ENCODE measurements at places on chromosomes 11 and 22.

GRCh38 chr22:24414523-24414922 is 12.9 kb upstream of the ADORA2A start:
- no peak for DNase-seq

- DNase-seq, result peak; percentile 42
These were observed 16.1 kb downstream of the NCAPD3 start for GRCh38 chr11:134207538-134208239.

DNA sequence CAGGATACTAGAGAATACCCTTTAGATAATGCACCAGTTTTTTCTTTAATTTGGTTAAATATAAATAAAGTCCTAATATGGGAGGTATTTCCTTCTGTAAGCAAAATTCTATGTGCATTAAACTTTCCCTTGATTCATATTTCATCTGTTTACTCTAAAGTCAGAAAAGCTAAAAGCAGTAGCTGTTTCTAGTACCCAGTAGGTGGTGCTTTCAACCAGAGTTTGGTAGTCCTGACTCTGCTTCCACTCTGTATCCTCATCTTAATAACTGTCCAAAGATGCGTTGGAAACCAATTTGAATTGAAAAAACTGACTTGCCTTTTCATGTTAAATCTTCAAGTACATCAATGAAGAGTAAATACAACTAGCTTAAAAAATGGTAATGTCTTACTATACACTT is 1065.2 kb downstream of the JRKL start:
- DNase-seq, result no peak

DNA sequence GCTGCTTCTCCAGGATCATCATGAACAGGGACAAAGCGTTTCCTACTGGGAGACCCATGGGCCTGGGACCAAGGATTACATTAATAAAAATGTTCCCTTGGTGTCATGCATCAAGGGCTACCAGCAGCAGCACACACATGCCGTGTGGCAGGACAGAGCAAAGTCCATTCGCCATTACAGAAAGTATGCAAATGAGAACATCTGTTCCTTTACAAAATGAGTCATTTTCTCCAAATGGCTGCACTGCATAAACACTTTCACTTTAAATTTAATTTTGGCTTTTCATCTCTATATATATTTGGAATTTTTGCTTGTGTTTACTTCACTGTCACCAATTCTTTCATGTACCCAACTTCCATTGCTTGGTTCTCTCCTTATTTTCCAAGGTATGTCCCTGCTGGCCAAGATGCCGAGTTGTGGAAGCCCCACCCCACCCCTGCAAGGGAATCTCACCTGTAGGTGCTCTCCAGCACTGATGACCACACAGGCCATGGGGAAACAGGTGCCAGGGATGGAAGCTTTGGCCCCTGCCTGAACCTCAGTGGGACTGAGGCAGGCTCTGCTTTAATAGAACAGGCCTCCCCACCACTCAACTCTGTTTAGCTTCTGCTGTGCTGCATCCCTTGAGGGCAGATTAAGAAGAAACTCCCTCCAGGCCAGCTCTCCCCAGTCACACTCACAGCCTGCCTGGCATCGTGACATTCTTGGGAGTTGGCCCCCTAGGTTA is 15.6 kb upstream of the GNAZ start:
- DNase-seq, result no peak

DNA sequence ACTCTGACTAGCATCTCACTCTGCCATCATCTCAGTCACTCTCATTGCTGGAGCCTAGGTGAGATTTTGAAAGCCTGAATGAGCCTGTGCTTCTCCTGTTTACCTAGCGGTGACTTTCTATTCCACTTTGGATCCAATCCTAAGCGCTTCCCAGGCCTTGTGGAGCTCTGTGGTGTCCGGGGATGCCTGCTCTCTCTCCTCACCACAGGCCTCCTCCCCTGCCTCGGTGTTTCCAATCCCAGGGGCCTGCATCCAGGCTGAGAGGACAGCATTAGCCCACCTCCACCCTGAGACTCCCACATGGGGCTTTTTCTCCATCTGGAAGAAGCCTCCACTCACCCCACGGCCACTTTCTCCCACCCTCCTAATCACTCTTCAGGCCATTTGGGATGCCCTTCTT is 380.3 kb downstream of the NTM start:
- DNase-seq, result no peak
